Forelimb muscle (tissue), 1 donor: ENCODE measurements at places on chromosomes 1 and 21.

GRCh38 chr1:54812801-54813484 lies 11.8 kb upstream of the TTC22 start:
- no peak for DNase-seq

GRCh38 chr1:100349246-100349645 lies 3.1 kb upstream of the CDC14A start:
- DNase-seq = no peak

DNA sequence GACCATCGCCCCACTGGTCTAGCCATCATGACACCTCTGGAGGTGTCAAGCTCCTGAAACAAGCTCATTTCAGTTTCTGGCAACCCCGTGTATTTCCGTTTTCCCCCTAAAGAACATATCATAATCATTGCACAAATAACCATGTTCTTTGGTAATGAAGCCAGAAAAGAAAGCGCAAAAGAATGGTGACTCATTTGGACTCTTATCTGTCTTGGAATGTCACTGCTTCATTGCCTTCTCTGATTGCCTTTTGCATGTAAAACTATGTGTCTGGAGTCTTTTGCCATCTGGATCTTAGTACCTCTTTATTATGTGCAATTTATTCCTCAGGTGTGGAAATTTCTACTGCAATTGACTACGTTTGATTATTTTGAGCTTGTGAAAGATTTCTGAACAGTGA lies 110.5 kb downstream of the COLGALT2 start:
- no peak for DNase-seq

DNA sequence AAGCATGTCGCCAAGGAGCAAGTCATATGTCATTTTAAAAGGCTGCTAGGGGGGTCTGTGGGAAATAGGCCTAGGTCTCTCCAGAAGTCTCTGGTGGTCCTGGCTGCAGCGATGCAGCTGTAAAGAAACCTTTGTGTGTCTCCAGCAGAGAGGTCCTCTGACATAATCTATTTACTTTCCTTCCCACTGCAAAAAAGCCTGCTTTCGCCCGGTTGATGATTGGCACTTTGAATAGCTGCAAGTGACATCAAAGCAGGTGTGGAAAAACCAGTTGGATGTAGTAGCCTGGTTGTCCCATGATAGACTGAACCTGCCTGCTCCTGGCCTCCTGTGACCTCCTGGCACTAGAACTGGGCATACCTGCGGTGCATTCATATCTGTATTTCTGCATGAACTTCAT lies 13.8 kb downstream of the RASSF5 start:
- DNase-seq = no peak

- DNase-seq = no peak
Measured at GRCh38 chr1:125065821-125066180, 3881.0 kb downstream of the SRGAP2C start.

DNA sequence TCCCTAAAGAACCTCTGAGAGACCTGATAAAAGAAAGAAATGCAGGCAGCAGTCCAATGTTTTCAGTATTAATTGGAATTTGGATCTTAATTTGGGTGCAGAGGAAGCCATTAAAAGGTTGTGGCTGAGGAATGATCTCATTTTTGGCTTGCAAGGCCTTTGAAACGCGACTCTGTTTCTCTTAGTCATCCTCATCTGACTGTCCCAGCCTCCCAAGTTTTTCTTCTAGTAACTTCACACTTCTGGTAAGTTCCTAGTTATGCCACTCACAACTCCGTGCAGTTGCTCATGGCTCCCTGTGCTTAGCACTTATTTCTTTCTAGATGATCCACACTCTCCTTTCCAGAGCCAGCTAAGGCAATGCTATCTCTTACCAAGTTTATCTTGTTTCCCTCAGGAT lies 147.4 kb upstream of the USP24 start:
- no peak for DNase-seq

- DNase-seq = no peak
Measured at GRCh38 chr1:21659099-21659923, 9.8 kb downstream of the RAP1GAP start.

- DNase-seq = no peak
Measured at GRCh38 chr1:153748903-153749302, 21.1 kb downstream of the INTS3 start.

GRCh38 chr1:72063364-72064044 lies 218.8 kb downstream of the NEGR1 start:
- DNase-seq = no peak

DNA sequence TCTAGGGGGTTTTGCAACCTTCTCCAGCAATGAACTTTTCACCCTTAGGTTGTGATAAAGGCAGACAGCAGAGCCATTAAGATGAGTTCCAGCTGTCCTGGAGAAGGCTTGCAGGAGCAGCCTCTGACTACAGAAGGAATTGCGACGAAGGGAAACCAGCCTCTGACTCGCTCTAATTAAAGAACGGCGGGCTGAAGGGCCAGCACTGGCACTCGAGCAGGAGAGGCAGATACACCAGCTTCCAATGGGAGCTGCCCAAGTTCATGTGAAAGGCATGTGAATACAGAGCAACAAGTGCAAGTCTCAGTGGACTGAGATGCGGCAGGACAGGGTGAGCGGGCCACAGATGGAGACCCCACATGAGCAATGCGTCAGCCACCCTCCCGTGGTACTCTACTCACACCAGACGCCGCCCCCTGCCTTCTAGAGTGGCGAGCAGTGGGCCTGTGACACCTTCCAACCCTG lies 15.7 kb downstream of the RCC2 start:
- no peak for DNase-seq

DNA sequence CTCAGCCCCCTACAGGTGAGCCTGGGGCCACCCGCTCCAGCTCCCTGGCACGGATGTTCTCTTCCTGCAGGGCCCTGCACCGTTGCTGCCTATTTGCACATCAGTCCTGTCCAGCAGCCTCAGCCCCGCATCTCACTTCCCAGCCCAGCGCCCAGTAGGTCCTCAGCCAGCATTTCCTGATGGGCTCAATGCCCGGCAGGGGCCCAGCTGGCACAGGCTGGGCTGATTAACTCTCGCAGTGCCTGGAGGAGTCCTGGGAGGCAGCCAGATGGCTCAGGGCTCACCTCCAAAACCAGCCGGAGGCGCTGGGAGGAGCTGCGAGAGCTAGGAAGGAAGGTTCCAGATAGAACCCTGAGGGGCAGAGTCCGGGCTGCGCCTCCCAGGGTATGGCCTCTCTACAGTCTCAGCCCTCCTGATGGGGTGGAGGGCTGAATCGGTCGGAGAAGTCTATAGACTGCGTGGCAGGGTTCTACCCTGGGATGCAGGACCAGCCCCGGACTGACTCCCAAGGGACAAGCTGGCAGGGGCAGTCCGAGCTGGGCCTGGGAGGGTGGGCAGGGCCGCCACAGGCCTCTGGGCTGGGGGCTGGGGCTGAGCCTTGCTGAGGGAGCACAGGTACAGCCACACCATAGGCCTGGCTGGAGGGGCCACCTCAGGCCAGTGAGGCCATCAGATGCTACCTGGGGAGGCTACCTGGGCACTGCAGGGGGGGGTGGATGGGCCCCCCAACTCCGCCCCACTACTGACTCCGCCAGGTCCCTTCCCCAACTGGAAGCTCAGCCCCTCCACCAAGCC lies 19.2 kb upstream of the CLSTN1 start:
- no peak for DNase-seq

DNA sequence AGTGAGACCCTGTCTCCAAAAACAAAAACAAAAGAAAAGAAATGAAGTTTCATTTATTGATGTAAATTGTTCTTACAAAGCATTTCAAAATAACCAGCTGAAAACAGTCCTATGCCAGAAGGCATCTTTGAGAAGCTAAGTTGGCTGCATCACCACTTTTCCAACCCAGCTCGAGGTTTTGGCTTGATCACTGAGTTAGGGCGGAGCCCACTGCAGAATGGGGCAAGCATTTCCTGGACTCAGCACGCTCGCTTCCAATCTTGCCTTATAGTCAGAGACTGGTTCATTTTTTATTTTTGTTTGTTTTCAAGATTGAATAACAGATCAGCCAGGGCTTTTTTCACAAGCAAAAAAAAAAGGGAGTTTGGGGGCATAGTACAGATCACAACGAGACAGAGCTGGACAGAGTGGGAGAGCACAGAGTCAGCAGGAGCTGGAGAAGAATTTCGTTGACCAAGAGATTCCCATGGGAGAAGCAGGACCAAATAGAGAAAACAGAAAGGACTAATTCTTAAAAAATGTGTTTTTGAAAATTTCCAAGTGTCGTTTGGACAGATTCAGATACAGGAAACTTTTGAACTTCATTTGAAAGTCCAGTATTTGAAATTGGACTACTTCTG lies 23.5 kb upstream of the COL6A1 start:
- no peak for DNase-seq

- no peak for DNase-seq
Measured at GRCh38 chr1:1203561-1204424, 2.6 kb downstream of the TNFRSF18 start.

- DNase-seq = no peak
Measured at GRCh38 chr1:23867542-23867894, 572 bp downstream of the FUCA1 start.

GRCh38 chr1:24392982-24393650 lies 20.5 kb downstream of the STPG1 start:
- DNase-seq = no peak

GRCh38 chr1:156097499-156098178 lies 15.4 kb upstream of the MEX3A start:
- DNase-seq = no peak

GRCh38 chr1:241810769-241811405 lies 37.1 kb upstream of the EXO1 start:
- no peak for DNase-seq

- DNase-seq = no peak
Measured at GRCh38 chr1:27592931-27593677, 10.8 kb downstream of the AHDC1 start.

DNA sequence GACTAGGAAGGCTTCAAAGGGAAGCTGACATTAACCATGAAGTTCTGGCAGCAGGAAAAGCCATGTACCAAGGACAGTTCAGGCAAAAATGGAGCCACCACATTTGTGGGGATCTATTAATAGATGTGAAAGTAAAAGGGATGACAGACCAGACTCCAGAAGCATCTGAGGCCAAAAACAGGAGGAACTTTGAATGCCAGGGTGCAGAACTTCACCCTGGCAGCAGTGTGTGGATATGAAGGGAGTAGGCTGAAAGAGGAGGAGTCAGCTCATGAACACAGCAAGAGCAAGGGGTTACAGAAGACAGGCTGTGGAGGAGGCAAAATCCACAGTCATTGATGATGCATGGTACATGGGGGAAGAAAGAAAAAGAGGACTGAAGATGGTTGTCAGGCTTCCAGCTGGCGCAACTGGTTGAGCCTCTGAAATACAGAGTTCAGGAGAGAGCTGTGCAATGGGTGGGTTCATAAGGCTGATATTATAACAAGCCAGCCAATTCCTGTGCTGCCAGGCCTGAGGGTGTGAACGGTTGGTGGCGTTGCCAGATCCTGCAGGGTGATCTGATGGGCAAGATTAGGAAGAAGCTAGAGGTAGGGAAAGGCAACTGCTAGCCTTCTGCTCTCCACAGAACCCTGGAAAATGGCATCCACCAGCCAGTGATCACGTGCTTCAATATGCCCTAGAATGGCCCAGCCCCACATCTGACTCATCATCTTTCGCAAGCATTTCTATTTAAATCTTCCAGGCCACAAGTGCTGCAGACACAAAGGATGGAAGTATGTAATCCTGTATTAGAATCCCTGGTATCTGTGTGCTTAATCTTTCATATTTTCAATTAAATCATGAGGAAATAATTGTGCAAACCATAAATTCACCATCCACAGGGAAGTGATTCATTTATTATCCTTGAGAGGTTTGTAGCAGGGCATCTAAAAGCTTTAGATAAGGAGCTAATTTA lies 81.9 kb downstream of the SLC25A24 start:
- no peak for DNase-seq

DNA sequence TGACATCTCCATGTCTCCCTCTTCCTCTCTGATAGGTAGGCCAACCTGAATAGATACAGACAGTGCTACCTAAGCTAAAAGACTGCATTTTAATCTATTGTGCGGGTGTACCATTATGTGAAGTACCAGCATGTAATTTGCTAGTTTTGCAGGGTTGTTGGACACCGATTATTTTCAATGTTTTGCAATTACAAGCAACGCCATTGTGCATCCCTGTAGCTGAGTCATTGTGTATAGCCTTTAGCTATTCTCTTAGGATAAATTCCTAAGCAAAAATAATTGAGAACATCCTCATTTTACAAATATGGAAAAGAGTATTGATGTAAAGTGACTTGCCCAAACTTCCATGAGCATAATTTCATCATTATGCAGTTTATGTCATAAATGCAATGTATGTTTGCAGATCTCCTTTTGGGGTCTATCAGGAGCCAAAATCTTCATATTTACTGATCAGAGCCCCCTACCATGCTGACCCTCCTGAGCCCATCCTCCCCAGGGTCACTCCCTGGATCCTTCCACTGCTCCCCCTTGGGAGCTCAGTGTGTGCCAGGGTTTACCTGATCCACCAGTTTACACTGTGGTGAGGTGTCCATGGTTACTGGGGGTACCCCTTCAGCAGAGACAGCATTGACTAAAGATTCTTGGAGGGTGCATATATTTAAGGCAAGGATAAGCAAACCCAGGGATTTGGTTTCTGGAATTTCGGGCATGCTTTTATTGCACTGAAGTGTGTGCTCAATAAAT lies 80.6 kb downstream of the CCDC185 start:
- DNase-seq = no peak

GRCh38 chr1:100795646-100795985 lies 76.1 kb downstream of the VCAM1 start:
- no peak for DNase-seq

DNA sequence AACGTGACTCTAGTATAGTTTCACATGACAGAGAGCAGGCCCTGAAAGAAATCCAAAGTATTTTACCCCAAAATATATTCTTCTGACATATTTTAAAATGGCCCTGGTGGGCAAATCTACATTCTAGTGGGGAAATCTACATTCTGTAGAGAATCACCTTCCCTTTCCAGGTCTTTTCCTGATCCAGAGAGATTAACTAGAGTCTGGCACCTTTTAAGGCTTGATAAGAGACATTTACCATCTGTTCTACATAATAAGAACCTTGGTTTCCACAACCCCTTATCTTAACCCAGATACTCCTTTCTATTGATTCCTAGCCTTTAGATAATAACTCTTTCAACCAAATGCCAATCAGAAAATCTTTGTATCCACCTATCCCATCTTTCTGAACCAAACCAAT lies 17.0 kb upstream of the L1TD1 start:
- no peak for DNase-seq

- DNase-seq = no peak
Measured at GRCh38 chr1:53502641-53503432, 43.6 kb downstream of the DMRTB1 start.

DNA sequence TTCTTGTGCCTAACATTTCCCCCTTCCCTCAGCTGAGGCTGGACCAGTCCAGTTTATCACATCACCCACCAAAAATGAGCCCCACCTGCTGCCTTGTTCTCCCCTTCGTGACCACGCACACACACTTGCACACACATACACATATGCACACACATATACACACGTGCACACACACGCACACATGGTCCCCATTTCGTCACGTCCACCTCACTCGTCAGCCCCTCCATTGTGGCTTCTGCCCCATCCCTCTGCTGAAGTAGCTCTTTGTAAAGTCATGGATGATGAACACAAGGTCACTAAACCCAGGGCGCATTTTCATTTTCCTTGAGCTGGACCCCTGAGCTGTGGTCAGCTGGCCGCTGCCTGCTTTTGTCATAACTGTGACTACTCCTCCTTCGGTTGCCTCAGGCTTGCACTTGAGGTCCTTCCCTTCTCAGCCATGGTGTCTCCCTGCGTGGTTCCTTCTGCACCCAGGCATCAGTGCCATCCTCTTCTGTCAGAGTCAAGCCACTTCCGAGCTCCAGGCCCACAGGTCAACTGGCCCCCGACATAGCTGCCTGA lies 93.8 kb downstream of the SYT2 start:
- DNase-seq = no peak

- DNase-seq = no peak
Measured at GRCh38 chr1:96358057-96358456, 363.5 kb upstream of the PTBP2 start.

GRCh38 chr1:213417225-213417820 lies 366.3 kb downstream of the RPS6KC1 start:
- no peak for DNase-seq
